ENCODE measurements at places on chromosomes 3 and 15.

GRCh38 chr15:50135031-50135551 lies 16.1 kb upstream of the ATP8B4 start:
- DNase-seq, result no peak

DNA sequence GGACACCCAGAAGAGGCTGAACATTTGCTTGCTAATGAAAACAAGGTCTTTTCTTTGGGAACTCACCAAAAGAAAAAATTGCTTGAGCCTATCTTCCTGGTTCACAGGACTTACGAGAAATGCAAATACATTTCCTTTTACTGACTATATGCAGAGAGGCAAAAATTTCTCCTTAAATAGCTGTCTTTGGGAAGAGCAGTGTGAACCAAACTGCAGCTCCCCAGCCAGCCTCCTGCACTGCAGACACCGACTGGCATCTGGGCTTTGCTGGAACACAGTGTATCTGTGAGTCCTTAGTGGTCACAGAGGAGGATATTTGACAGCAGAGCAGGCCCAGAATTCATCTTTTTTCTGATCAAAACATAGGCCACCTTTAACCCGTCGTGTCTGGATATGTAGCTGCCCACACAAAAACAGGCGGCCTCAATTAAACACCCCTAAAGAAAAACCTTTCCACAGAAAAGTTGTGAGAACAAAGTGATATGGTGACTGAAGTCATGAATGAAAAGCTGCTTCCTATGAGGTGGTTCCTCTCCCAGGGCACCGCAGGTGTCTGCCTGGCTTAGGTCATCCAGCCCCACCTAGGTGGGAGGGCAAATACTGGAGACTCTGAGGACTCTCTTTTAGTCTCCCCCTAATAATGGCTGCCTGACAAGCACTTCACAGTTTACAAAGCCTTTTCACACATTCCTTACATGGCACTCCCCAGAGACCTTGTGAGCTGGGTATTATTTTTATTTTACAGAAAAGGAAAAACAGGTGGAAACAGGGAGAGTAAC lies 46.1 kb upstream of the TMEM158 start:
- no peak for DNase-seq

- no peak for DNase-seq
Measured at GRCh38 chr15:45439521-45440260, 61.3 kb upstream of the GATM start.

- DNase-seq, result no peak
Measured at GRCh38 chr3:150823277-150823676, 60.3 kb upstream of the SIAH2 start.

- DNase-seq, result no peak
Measured at GRCh38 chr3:194138732-194139070, 2.8 kb downstream of the HES1 start.

- DNase-seq, result no peak
Measured at GRCh38 chr15:31228011-31228484, 98.6 kb upstream of the KLF13 start.

DNA sequence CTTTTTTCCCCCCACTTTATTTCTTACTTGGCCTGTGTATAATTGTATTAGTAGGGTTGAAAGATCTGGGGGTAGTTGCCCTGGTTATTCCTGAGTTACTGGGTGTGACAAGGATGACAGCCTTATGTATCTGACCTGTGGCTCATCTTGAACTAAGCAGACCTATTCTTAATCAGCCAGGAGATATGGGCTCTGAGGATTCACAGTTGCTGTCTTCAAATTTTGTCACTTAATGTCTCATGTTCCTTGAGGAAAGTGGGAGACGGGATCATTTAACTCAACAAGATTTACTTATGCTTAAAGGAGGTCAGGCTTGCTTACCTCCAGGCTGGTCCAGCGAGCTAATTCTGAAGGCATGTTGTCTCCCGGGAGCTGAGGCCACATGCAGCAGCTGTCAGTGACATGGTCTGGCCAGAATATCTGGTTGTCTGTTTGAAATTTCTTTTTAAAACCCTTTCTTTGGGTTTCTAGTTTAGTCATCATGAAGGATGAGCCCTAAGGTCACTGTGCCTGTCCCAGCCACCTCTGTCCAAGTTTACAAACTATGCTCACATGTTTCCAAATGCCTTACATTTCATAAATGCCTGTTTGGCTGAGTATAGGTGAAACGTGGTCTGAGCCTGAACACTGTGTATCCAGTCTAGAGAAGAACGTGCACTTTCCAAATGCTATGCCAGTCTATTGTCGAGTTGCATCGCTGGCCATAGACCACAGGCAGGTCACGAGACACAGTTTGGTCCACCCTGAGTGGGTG lies 26.8 kb downstream of the LRTM1 start:
- no peak for DNase-seq
